Left renal cortex interstitium (tissue), 4 donors: ENCODE measurements at places on chromosomes 6 and 20. TPM values are rescaled to one million over a fixed set of nuclear protein-coding genes. Genes with fewer than 3 reads are reported as not detected.

TRIM10 gene
- 0.29 TPM for polyA plus RNA-seq

GSTA5 gene
- polyA plus RNA-seq = not detected

PDYN gene
- 0.33 TPM for polyA plus RNA-seq

MRAP2 gene
- polyA plus RNA-seq = 3.4 TPM

DNA sequence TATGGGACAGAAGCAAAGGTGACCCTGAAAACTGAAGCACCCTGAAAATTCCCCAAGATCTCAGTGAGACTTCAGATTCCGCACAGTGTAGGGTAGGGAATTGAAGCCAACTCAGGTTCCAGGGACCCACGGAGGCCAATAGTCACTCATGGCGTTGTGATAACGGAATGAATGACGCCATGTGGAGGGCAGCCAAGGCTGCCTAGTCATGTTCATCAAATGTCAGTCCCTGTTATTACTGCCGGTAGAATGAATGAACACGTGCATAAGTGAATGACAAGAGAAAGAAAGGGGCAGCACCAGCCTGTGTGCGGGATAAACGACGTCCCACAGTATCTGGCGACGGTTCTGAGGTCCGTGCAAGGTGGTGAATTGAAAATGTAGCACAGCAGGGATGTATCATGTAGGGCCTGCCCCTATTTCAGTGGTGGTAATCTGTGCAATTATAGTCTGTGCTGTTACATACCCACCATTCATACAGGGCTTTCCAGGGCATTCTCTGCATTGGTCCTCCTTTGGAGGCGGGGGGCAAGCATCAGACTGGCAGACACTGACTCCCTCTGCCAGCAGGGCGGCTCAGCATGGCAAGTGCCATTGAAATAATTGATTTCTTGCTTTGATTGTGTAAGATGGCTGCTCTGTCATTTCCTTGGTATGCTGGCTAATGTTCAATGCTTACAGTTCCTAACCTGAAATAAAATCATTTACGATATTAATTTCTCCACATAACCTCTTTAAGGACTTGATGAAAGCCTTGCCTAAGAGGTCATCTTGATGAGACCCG is 386.9 kb downstream of the CDH4 start:
- DNase-seq = no peak

- DNase-seq = no peak
Measured at GRCh38 chr6:43855247-43855646, 85.2 kb downstream of the VEGFA start.

DNA sequence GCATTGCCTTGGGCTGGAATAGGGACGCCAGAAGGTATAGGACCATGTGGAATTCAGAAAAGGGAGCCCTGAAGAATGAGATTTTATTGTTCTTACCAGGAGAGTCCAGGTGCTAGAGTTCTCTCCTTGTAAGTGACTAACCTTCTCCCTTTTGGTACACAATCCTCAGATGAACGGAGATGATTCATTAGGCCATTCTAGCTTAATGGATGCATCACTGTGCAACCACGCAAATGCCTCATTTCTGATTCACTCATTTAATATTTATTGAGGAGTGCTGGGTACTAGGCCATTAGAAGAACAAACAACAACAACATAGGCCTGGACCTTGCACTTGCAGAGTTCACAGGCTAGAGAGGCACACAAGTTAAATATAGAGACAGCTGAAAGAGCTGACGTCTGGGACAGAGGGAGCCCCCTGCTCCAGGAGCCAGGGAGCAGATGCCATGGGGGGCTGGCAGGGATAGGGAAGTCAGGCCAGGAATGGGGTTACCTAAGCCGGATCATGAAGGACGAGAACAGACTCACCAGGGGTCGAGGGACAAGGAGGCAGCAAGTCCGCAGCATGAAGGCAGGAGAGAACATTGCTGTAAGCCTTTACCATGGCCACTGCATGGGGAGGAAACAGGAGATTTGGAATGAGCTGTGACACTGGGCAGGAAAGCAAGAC is 179.5 kb upstream of the AKAP12 start:
- DNase-seq = no peak

GRCh38 chr20:52190437-52191131 is 995 bp downstream of the ZFP64 start:
- DNase-seq = peak; percentile 26

DNA sequence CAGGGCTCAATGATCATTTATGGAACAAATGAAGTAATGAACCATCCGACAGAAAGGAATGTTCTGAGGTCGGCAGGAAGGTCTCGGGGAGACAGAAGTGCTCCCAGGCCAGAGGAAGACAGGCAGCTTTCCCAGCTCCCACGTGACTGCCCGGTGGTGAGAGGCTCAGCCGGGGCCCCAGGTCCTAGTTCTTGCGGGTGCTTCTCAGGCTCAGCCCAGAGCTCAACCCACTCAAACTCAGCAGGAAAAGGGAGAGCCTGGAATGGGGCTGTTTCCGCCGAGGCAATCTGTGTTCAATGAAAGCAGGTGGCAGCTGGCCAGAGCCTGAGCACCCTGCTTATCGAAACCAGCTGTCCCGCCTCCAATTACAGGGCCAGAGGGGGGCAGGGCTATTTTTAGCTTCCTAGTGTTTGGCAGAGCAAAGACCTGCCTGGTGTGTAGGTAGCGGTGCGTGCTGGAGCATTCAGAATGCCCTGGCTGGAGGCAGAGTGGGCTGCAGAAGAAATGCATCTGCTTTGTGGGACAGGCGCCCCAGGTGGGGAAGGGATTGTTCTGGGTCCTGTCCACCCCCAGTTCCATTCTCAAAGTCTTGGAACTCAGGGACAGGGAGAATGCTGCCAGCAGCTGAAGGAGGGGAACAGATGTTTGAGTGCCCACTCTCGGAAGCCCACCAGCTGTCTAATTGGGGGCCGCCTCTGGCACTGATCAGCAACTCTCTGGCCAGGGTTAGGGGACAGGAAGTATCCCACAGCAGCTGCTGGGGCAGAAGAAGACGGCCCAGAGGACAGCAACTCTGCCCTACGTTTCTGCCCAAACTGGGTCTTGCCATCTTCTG is 145.1 kb downstream of the PREX1 start:
- DNase-seq = peak; percentile 86

DNA sequence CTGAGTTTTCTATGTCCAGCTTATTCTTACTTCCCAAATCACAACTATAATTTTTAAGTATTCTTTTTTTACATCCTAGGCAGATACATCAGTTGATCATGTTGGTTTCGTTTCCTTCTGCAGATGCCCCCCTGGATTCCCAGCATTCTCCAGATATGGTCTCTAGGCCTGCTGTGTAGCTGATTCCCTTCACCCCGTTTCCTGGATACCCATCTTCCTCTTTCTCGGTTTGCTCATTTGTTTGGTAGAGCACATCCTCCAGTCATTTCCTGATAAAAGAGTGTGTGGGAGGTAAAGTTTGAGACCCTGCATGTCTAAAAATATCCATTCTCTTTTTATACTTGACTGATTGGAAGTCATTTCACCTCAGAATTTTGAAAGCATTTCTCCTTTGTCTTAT is 66.4 kb downstream of the ANKS1A start:
- DNase-seq = no peak

DNA sequence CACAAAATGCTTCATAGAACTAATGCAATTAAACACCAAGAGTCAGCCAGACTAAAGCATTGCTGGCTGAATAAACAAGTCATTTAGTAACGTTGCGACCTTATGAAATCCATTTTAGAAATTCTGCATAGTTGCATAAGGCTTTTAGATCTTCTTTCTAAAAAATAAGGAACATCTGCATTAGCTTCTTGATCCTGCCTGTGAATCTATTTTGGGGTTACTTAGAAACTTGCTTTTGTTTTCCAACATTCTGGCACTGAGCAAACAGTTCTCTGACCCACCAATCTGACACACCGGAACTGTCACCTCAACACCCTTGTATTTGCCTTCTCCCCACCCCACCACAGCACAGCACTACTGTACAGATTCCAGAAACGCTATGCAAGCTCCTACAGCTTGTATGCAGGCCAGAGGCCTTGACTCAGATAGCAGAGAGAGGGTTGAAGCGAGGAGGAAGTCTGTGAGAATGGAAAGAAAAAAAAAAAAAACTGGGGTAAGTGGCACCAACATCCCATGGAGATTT is 55.0 kb downstream of the KIF13A start:
- no peak for DNase-seq

DNA sequence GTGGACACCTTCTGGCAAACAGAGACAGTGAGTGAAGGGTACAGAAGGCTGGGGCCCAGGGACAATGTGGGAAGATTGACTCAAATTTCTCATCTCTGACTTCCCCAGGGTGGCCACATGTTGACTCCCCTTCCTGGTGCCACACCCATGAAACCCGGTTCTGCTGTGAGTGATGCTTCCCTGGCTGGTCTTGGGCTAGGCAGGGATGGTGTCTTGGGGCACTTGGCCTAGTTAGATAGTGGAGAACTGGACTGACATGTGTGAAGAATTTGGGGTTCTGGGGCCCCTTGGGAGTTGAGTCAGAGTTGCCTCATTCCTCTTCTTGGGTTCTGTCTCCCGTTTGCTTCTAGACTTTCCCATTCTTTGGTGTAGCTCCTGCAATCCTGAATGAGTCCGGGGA is 34.2 kb downstream of the GSS start:
- DNase-seq = no peak

DNA sequence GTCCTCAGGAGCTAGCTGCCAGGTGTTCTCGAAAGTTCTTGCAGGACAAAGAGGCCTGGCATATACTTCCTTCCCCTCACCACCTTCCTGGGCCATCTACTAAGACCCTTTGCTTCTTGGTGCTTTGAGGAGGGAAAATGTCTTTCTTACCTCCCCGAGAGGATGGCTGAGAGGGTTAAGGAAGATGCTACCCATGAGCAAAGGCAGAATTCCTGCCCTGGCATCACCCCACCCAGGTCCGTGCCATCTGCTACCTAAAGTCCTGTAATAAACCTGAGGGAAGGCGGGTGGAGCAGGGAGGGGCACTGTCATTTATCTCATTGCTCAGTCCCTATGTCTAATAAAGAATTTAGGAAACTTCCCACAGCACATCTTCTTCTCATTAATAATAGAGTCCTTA is 16.2 kb downstream of the GFOD1 start:
- no peak for DNase-seq

- no peak for DNase-seq
Measured at GRCh38 chr20:17485017-17485416, 46.2 kb downstream of the BFSP1 start.

DNA sequence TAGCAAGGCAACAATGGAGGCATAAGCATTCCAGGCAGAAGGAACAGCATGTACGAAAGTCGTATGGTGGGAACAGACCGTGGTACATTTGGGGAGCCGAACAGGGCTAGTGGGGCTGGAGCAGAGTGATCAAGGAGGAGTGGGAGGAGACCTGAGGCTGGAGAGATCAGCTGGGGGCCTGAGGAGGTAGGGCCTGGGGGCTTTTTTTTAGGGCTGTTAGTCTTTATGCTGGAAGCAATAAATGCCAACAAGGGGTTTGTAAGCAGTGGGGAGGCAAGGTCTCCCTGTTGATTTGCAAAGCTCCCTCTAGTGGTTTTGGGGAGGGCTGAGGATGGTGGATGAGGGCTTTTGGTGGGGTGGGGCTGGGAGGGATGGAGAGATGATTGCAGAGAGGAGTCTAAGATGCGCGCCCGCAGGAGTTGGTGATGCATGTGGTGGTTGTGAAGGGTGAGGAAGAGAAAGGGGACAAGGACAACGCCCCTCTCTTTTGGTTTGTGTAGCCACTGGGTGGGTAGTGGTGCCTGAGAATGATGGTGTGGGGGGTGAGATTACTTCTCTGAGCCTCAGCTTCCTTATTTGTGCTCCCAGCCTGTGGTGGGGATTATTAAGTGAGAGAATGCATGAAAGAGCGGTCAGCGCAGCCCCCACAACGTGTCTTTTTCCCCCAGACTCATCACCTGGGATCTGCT is 74.1 kb upstream of the TOX2 start:
- DNase-seq = no peak

- DNase-seq = no peak
Measured at GRCh38 chr20:61099806-61100205, 152.3 kb upstream of the CDH4 start.

GRCh38 chr20:60513141-60513540 is 554.9 kb downstream of the CDH26 start:
- DNase-seq = no peak

DNA sequence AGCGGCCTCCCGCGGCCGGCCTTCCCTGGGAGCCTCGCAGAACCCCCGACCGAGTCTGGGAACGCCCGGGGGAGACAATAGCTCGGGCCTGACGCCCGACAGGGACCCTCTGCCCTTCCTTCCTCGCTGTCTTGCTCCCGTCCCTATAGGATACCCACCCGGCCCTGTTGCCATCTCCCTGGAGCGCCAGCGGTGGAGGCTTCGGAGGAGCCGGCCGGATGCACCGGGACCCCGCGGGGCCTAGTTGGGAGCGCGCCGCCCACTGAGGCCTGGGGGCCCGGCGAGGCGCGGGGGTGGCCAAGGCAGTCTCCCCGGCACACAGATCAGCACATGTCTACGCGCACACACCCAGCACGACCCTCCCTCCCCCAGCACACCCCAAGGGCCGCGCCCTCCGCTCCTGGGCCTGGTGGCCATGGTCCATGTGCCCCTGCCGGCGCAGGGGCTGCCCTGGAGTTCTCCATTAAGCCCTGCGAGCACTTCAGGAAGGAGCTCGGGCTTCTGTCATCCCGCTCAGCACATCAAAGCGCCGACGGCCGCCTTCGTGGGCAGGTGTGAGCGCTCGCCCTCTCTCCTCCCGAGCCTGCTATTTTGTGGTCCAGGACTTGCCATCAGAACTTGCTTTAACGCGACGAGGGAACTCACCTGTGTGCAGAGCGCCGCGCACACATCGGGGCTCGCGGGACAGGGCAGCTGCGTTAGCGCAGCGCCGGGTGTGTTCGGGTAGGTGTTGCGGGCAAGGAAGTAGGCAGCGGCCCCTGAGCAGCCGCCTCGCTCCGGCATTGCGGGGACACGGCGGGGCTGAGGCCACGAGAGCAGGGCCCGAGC is 3.7 kb downstream of the FOXF2 start:
- DNase-seq = no peak
